ENCODE measurements at places on chromosomes 16 and 17.

GRCh38 chr17:18319604-18320256 is 4.6 kb downstream of the SMCR8 start:
- no peak for DNase-seq

- DNase-seq, result no peak
These were observed 16.4 kb downstream of the SAP30BP start for GRCh38 chr17:75683583-75683982.

GRCh38 chr17:62807812-62808575 is at the start of gene MARCHF10:
MARCHF10 (minus strand) TSS chr17:62808314; CDS start chr17:62801735, 6,579 bp downstream.
- DNase-seq, result peak; percentile 41

GRCh38 chr17:7927596-7927995 is 2.1 kb downstream of the KCNAB3 start:
- no peak for DNase-seq

DNA sequence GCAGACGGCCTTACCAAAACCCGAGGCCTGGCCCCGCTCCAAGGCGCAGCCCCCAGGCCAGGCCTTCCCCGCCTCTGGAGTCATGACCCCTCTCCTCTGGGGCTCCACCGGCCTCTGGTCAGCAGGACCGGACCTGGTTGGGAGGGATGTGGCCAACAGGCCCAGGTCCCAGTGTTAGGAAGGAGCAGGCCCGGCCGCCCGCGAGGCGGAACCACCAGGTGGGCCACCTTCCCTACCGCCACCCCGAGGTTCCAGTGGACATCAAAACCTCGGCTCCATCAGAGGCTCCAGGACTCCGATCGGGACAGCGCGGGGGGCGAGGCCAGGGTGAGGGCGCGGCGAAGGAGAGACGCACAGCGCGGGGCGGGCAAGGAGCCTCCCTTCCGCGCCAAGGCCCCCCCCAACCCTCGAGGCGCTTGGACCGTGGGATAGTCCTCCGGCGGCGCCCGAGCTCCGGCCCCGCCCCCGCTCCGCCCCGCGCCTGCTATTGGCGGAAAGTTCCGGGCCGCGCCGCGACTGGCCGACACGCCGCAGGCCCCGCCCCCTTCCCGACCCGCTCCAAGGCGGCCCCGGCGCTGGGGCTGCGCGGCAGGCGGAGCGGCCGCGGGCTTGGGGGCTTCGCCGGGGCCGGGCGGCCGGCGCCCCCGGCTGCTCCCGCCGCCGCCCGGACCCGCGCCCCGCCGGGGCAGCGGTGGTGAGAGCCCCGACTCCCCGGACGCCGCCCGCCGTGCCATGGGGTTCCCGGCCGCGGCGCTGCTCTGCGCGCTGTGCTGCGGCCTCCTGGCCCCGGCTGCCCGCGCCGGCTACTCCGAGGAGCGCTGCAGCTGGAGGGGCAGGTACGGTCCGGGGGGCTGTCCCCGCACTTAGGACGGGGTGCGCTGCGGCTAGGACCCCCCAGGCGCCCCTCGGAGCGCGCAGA is at the start of gene METRN:
TSS of gene METRN (plus strand) at position 561 of the 919 bp plus-strand sequence. CDS start at position 733, 172 bp downstream.
- peak; percentile 96 for DNase-seq

- DNase-seq, result peak; percentile 88
These were observed 2.7 kb downstream of the ZFPM1 start for GRCh38 chr16:88455610-88456355.

DNA sequence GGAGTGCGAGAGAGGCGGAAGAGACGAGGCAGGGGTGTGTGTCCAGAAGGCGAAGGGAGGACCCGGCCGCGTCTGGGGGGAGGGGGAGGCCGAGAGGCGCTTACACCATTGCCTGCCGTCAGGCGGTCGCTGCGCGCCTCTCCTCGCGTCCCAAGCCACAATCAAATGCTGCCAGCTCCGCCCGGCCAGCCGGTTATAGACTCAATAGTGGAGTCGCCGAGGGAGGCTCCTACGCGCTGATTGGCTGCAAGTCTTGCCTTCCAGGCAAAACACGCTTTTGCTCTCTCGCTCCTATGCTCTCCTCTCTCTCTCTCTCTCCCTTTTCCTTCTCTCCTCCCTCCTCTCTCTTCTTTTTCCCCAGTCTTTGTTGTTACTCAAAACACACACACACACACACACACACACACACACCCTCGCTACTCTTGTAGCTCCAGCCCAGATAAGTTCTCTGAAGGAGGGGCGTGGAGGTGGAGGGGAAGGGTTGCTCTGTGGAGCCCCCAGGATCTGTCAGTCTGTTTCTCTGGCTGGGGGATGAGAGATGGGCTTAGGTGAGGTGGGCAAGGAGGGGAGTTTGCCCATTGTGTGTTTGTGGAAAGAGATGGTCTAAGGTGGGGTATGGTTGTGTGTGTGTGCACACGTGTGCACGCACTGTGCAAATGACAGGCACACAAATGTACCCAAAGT is at the start of gene DLX3:
TSS of gene DLX3 (minus strand) at position 170 of the 684 bp plus-strand sequence. CDS start 226 bp downstream, outside the sequence.
- no peak for DNase-seq

GRCh38 chr16:84044118-84044488 is 1.5 kb upstream of the SLC38A8 start:
- no peak for DNase-seq
